ENCODE measurements at places on chromosomes 7 and 10.

GRCh38 chr7:132138817-132139216 lies 437.5 kb downstream of the PLXNA4 start:
- no peak for DNase-seq

GRCh38 chr7:148711191-148712102 lies 12.7 kb downstream of the CUL1 start:
- no peak for DNase-seq

DNA sequence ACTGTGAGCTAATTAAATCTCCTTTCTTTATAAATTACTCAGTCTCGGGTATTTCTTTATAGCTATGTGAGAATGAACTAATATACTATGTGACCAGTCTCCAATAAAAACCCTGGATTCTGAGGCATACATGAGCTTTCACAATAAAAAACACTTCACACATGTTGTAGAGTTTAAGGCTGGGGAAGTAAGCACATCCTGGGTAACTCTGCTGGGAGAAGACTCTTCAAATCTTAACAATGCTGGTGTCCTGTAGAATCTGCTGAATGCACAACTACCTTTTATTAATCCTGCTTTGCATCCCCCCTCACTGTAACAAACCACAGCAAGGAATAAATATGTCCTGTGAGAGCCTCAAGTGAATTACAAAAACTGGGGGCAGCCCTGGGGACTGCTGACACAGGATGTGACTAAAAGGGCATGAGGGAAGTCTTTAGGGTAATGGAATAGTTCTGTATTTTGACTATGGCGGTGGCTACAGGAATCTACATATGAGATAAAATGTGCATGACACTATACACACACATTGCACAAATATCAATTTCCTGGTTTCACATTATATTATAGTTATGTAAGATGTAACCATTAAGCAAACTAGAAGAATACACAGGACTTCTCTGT lies 45.1 kb upstream of the KCTD7 start:
- DNase-seq: no peak

DNA sequence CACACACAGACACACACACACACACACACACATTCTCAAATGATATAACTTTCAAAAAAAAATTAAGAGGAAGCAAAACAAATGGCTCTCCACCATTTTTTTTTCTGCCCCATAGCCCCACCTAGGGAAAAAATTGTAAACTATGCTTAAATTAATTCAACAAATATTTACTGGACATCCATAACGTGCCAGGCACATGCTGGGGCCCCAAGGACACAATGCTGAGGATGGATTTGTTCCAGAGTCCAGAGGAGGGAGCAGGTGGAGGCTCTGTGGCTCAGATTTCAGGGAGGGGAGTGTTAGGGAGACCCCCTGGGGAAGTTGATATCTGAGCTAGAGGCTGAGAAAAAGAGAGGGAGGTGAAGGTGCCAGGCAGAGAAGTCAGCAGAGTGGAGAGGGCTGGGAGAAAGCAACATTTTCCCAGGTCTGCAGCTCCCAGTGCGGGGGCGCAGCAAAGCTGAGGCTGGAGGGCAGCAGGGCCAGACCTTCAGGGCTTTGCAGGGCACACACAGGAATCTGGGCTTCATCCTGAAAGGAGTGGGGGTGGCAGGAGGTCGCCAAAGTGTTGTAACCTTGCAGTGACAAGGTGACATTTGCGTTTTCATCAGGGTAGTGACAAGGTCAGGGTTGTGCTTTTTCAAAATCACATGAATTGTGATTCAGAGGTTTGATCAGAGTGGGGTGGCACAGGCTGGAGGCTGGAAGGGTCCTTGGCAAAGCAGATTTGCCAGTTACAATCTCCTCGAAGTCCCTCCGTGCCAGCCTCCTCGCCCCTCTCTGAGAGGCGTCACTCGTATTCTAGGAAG lies 261.6 kb downstream of the WDR11 start:
- no peak for DNase-seq

- no peak for DNase-seq
These were observed 92.1 kb downstream of the CCDC71L start for GRCh38 chr7:106568680-106569499.

All from activated CD4-positive, CD25-positive, alpha-beta regulatory T cell (primary cell).